ENCODE measurements at places on chromosomes 6 and 20.

- DNase-seq: no peak
These were observed 7.4 kb upstream of the CD83 start for GRCh38 chr6:14110001-14110818.

- DNase-seq: no peak
These were observed 28.3 kb upstream of the PREP start for GRCh38 chr6:105431226-105431625.

DNA sequence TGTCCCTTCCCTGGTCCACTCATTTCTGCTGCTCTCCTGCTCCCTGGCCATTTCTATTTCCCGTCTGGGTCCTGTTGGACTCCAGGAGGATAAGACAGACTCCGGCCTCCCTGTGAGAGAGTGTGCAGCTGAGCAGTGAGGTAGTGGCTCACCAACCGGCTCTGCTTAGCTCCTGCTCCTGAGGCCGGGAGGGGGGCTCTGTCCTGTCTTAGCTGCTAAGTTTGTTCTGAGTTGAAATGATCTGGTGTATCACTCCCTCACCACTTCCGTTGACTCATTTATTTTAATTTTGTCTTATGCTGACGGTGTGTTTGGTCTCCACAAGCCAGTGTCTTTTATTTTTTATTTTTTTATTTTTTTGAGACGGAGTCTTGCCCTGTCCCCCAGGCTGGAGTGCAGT, 148.5 kb upstream of the PDE10A start:
- DNase-seq: no peak

- DNase-seq: no peak
These were observed 176.6 kb upstream of the TAB2 start for GRCh38 chr6:149140910-149141290.

DNA sequence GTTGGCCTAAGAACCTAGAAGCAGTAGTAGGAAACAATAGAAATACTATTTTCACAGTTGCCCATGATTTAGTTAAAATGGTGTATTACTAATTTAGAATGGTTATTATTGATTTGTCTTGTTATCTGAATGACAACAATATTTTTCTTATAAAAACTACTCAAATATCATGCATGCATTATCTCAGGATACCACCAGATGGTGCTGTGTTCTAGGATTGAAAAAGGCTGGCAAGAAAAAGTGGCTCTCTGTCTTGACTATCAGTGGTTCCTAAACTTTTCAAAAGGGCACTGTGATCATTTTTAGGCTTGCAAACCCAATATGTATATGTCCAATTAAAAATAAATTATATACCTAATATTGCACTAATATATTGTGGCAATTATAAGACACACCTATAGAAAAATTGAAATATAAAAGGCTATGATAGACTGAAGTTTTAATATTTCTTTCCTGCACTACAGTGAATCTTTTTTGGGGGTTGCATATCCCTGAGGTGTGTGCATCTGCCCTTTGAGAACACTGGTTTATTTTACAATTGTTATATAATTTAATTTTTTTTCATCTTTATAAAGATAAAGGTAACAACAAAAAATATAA, 131.7 kb upstream of the MLIP start:
- no peak for DNase-seq

DNA sequence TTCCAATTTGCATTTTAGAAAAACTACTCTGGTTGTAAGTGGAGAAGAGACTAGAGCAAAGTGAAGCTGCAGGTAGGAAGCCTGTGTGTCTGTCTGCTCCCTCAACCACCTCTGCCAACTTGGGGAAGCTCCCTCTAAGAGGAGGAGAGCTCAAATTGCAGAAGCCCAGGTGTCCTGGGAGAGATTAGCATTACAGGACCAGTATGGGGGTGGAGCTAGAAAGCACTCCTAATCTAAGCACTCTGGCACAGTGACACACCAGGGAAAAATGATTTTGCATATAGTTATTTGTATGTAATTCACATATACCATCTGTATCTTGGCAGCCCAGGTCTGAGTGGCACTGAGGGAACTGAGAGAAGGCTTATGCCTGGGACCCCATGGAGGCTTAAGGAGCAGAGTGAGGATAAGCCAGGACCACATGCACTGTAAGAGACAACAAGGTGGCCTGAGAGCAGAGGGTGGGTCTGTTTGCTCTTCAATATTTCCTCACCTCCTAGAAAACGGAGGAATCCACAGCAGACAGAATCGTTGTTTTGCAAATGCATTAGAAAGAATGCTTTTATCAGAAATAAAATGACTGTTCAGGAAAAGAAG, 13.6 kb downstream of the GSTA2 start:
- DNase-seq: no peak

GRCh38 chr6:92495242-92495641, 924.1 kb downstream of the EPHA7 start:
- no peak for DNase-seq

DNA sequence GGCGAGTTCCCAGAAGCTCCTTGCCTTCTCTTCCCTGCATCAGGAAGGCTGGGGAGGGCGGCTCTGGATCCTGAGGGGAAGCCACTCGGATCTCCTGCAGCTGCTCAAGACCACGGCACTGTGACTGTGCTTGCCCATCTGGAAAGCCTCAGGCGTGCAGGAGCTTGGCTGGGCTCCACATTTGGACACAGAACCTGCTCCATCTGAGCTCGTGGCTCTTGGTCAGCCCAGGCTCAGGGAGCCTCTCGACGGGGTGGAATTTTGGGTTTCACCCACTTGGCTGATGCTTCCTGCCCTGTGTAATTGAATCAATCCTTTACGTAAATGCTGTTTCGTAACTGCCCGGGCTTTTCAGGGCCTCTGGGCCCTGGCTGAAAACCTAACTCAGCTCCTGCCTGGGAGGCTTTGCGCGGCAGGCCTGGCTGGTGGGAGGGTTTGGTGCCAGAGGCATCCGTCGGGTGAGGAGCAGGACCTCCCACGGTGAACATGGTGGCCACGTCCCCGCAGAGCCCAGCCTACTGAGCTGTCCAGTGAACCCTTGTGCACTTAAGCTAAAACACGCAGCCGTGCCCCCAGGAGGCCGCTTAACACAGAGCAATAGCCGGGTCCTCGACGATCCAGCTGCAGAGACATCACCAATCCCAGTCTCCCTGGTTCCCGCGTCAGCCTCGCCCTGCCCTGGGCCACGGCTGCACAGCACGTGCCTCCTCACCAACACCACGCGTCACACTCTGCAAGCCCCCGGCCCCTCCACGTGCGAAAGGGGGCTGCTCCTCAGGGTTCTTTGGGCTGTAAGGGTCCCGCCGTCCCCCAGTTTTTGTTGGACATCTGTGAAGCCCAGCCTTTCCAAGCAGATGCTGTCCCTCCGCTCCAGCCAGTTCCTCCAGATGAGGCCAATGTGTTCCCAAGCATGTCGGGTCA, 241.0 kb downstream of the DLL1 start:
- DNase-seq: no peak

- DNase-seq: no peak
These were observed 124.3 kb upstream of the MLIP start for GRCh38 chr6:53986721-53987521.

GRCh38 chr6:98516866-98517265, 317.5 kb upstream of the POU3F2 start:
- no peak for DNase-seq

GRCh38 chr20:48180024-48180423, 394.7 kb upstream of the SULF2 start:
- DNase-seq: no peak

DNA sequence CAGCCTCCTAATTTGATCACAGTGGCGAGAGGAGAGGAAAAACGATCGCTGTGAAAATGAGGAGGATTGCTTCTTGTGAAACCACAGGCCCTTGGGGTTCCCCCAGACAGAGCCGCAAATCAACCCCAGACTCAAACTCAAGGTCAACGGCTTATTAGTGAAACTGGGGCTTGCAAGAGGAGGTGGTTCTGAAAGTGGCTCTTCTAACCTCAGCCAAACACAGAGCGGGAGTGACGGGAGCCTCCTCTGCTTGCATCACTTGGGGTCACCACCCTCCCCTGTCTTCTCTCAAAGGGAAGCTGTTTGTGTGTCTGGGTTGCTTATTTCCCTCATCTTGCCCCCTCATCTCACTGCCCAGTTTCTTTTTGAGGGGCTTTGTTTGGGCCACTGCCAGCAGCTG, 28.7 kb downstream of the SAYSD1 start:
- DNase-seq: no peak

DNA sequence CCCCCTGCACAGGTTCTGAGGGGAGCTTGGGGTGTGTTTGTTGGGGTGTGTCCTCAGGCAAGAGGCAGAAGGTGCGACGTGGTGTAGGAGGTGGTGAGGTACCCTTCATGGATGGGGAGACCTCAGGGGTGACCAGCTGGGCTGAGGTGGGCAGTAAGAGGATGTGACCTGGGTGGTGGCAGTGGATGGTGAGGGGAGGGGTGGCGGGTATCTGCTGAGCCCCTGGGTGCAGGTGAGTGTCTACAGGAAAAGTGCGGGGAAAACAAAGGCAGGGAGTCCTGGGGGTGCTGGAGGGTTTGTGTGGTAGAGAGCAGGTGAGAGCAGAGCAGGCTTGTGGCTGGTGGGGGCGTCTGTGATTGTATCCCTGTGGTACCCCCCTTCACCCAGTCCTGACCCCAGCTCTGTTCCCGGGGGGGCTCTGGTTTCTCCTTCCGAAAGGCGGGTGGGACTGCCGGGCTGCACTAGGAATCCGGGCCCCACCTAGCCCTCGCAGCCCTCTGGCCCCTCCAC, 631 bp downstream of the RAET1L start:
- DNase-seq: no peak

DNA sequence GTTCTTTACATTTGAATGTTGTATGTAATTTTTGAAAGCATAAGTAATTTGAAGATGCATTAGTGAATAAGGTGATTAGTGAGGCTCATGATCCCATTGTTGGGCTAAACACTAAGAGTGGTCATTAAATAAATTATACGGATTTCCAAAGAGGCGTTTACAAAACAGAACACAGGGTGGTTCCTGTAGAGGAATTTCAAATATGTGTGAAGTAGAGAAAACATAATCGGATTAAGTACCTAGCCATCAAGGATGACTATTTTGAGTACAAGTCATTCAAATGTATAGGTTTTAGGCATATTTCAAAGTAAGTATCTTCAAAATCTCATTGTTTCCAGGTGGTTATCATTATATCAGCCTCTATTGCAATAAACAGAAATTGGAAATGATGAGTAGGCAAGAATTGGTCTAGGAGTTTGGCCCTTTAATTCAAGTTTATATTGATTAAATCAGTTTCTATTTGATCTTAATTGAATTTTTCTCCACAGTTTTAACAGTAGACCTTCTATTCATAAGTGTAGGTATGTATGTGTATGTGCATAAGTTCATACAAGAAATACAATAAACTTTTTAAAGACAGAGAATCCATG, 94.8 kb downstream of the MYLK4 start:
- no peak for DNase-seq

- DNase-seq: no peak
These were observed 43.1 kb downstream of the SYNJ2 start for GRCh38 chr6:158024566-158025297.

DNA sequence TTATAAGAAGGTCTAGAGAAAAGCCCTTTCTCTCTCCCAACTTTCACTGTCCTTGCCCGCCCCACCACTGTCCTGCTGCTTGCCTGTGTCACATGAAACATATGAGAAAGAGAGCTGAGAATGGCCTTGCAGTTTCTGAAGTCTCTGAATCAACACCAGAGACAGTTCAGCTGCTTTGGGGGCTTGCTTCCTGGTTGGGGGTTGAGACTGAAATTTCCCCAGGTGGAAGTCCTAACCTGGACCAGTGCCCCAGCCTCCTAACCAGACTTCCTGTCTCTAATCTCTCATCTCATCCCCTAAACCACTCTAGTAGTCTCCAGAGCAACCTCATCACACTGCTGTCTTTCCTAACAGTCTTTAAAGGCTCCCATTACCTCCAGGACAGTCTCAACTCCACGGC, 10.7 kb downstream of the TRAM2 start:
- no peak for DNase-seq

- peak; percentile 54 for DNase-seq
These were observed 14.9 kb upstream of the PPARD start for GRCh38 chr6:35327349-35328027.

- no peak for DNase-seq
These were observed 80.6 kb upstream of the EYA4 start for GRCh38 chr6:133160536-133160935.

Data from stimulated activated CD8-positive, alpha-beta memory T cell treated with anti-CD3 and anti-CD28 coated beads, Interleukin-15, amount 100 ng/mL, for 4 hours (primary cell).